ENCODE measurements at places on chromosomes 7 and 10. TPM values are rescaled to one million over a fixed set of nuclear protein-coding genes. Genes with fewer than 3 reads are reported as not detected.

FRMPD2 gene
- not detected for total RNA-seq

ANKRD30A gene
- total RNA-seq: not detected

DDIT4 gene
- 14.5 TPM for total RNA-seq

GRCh38 chr7:91835091-91835825 lies 45.2 kb downstream of the MTERF1 start:
- no peak for DNase-seq

DNA sequence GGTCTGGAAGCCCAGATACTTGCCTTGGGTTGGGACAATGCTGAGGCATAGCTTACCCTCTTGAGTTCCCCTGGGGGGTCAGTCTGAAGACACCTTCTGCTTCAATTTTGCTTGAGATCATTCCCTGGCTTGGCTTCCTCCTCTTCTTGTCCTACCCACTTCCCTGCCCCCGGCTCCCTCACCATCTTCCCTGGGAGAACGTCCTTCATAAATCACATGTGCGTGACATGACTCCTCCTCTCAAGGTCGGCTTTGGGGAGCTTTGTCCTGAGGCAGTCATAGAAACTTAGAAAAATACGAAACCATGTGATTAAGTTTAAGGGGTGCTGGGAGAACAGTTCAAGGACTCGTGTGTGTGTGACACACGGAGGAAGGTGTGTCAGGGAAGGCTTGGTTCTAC lies 122.6 kb downstream of the SH2D4B start:
- no peak for DNase-seq

DNA sequence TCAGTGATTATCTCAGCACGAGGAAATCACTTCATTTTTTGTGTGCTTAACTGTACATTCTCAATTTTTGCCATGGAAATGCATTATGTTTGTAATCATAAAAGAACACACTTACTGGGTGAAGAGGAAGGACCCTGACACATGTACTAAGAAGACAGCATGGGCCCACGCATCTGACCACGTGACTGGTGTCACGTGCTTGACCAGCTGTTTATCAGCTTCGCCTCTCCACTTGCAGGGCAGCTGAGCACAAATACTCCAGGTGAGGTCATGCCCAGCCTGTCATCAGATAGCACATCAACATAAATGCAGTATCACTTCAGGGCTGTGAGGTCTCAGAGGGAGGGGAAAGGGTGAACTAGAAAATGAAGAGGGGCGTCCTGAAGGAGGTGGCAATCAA lies 179.8 kb downstream of the EBF3 start:
- no peak for DNase-seq

DNA sequence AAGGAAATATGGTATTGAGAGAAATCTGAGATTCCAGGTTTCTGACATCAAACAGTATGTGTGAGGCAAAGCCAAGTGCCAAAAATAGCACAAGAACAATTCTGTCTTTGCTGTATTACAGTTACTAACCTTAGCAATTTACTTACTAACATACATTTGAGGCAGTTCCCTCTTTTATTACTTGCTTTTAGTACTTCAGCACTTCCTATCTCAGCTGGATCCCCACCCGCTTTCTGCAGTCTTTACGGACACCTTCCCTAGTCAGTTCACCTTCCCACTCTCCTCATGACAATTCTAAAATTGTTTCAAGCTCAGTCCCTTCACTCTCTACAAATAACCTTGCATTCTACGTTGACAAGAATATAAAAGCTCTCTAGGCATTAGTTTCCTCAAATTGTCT lies 79.2 kb downstream of the ELAPOR2 start:
- DNase-seq: no peak

DNA sequence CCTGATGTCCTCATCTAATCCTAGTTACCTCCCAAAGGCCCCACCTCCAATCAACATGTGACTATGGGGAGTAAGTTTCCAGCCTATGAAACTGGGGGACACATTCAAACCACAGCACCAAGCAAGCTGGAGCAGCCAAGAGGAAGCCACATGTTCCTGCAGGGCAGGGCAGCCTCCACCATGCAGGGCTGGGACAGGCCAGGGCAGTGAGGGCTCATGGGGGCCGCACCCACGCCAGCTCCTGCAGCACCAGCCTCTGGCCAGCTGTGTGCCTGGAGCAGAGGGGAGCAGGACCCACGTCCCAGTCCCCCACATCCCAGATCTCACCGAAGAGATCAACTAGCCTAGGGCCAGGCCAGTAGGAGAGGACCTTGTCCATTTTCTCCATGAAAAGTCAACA lies 85.9 kb upstream of the INSIG1 start:
- DNase-seq: no peak

DNA sequence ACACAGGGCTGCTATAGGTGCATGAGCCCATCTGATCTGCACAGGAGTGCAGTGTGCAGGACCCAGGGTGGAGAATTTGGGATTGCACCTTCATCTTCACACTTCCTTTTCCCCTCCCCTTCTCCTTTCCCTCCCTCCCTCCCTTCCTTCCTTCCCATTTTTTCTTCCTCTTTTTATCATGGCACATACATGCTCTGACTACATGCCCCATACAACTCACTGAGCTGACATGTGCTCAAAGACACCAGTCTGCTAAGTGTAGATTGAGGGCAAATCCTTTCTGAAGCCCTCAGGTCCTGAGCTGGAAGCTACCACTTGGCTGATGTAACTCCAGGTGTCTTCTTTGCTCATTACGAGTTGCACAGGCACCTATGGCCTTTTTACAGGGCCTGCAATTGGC lies 365.3 kb upstream of the ZNF32 start:
- no peak for DNase-seq

GRCh38 chr10:117071286-117072050 lies 66.5 kb upstream of the SHTN1 start:
- DNase-seq: no peak

DNA sequence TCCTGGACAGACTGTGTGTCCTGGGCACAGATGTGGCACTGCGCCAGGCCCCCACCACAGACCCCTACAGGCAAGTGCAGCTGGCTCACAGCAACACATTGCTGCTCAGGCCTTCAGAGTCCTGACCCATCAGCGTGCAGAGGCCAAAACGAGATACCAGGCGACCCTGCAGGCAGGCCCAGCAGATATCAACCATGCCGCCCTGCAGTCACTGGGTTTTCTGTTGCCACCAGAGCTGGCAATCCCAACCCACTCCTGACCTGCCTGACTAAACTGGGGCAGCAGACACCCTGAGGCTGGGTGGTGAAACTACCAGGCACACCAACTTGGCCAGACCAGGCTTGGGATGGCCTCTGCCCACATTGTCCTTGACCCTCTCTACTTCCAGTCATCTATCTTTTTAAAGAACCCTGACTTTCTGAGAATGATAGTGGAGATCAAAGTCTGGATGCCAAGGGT lies 20.3 kb downstream of the ZCCHC24 start:
- no peak for DNase-seq

All from Daoy (cell line).